ENCODE measurements at places on chromosomes 4 and X. TPM values are rescaled to one million over a fixed set of nuclear protein-coding genes. Genes with fewer than 3 reads are reported as not detected.

GRCh38 chrX:15343075-15343476, 7.8 kb upstream of the PIGA start:
- no peak for DNase-seq

The PSAPL1 gene
- total RNA-seq, result not detected

- DNase-seq, result no peak
Observed at GRCh38 chrX:47156611-47157520, 11.8 kb downstream of the RBM10 start.

The FRMD7 gene
- total RNA-seq, result 0.07 TPM

DNA sequence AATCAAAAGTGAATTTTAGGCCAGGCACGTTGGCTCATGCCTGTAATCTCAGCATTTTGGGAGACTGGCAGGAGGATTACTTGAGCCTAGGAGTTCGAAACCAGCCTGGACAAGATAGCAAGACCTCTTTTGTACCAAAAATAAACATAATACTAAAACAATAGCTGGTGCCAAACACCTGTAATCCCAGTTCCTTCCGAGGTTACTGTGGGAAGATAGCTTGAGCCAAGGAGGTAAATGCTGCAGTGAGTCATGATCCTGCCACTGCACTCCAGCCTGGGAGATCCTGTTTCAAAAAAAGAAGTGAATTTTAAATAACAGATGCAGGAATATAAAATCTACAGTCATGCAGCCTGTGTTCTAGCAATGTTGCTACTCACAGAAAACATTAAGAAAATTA, 488.3 kb downstream of the PPARGC1A start:
- no peak for DNase-seq

The ARHGEF6 gene
- total RNA-seq, result 44.2 TPM

The ODAPH gene
- not detected for total RNA-seq

- no peak for DNase-seq
Observed at GRCh38 chr4:16034010-16034748, 49.6 kb downstream of the PROM1 start.

DNA sequence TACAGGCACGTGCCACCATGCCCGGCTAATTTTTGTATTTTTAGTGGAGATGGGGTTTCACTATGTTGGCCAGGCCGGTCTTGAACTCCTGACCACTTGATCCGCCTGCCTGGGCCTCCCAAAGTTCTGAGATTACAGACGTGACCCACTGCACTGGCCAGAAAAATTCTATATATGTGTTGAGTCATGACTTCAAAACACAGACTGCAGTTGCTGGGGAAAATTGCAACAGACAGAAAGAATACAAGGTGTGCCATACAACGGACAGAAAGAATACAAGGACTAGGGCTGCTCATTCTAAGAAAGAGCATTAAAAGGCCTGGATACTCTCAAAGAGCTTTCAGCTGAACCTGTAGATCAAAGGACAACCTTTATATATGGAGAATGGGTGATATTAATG, 109.6 kb upstream of the ACSL4 start:
- DNase-seq, result no peak

The SPANXC gene
- not detected for total RNA-seq

DNA sequence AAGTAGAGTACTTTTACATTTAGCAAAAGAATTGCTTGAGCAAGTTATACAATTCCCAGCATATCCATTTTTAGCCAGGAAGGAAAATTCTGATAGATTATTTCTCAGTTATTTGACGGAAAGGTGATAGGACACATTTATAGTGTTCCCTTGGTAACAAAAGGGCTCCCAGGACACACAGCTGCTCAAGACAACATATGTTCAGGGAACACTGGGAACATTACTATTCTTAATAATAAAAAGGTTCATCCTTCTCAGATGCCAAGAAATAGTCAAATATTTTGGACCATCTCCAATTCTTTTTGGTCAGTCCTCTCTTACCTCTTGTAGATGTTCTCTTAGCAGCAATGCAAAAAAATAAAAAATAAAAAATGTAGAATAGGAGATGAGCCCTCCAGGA, 66.8 kb upstream of the SMAD1 start:
- no peak for DNase-seq

DNA sequence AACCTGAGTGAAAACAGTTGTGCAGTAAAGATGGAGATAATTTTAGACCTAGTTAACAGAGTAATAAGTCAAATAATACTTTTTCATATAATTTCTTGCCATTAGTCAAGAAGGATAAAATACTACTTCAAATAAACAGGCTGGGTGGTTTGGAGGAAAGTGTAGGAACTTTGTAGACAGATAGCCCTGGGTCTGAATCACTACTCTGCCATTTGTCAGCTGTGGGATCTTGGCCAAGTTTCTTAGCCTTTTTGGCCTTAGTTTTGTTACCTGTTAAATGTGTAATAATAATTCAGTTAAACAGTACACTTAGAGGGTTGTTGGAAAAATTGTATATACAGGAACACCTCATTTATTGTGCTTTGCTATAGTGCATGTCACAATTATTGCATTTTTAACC, 163.7 kb downstream of the NPNT start:
- no peak for DNase-seq

The SPANXA2 gene
- total RNA-seq, result not detected

- no peak for DNase-seq
Observed at GRCh38 chrX:146127617-146128016, 310.0 kb downstream of the SLITRK2 start.

- DNase-seq, result no peak
Observed at GRCh38 chr4:48787056-48787455, 7.0 kb upstream of the FRYL start.

GRCh38 chrX:95903490-95903889, 781.2 kb upstream of the DIAPH2 start:
- DNase-seq, result no peak

DNA sequence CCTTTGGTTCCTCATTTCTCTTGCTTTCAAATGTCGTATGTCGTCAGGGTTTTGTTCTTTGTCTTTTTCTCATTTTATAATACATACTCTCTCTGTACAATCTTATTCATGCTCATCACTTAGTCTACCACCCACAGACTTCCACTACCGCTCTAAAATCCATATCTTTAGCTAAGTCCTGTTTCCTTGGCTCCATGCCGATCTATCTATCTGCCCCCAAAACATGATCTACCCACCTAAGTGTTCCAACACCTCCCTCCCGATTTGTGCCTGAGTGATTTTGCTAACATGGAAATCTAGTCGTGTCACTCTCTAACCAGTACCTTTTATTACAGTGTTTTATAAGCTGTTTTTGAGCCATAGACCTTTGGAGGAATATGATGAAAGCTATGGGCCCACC, 65.6 kb upstream of the PGAM4 start:
- no peak for DNase-seq
